ENCODE measurements at places on chromosomes 6 and 20.
A peak's percentile ranks its signal among the peaks of the same experiment; 100 is the strongest.

GRCh38 chr6:47061309-47062300 lies 19.5 kb upstream of the ADGRF1 start:
- no peak for DNase-seq

DNA sequence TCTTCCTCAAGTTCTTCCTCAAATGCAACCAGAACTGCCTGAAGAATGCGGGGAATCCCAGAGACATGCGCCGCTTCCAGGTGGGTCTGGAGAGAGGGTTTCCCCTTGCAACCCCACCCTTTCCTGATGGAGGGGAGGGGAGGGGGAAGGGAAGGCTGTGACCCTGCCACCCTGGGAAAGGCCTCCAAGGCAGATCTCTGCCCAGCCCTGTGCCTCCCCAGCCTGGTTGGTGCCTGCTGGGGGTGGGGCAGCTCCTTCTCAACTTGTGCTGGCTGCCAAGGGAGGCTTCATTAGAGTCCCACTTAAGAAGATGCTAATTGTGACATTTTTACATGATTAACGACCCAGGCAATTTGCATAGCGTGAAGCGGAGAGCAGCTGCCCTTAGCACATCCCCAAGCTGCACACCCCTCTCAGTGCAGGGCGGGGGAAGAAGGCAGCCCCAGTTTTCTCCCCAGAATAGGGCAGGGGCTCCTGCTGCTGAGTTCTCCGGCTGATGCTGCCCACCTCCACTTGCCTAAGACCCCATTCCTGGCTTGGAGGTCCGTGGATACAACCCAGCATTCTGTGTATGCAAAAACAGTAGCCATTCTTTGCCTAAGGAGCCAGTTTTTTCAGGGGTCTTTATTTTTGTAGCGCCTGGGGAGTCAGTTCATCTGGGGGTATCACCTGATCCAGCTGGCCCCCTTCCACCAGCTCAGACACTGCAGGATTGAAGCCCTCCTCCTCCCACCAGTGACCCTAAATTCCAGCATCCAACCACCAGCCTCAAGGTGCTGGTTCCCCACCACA lies 51.7 kb downstream of the CPXM1 start:
- DNase-seq: no peak

DNA sequence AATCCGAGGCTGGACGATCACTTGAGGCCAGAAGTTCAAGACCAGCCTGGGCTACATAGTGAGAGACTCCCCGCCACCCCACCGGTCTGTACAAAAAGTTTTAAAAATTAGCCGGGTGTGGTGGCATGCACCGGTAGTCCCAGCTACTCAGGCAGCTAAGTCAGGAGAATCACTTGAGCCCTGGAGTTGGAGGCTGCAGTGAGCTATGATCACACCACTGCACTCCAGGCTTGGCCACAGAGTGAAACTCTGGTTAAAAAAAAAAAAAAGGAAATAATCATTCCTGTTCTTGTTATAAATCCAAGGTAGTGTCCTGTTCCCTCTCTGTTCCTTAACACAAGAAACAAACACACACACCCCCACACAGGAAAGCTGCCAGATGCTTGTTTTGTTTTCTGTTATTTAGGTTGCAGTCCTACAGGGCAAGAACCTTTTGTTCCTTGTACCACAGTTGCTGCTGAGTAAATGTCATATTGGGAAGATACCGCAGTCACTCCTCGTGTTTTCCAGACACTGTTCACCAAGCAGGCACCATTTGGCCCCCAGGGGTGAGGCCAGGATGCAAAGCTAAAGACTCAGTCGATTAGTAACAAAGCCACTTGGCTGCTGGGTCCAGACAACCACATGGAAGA lies 28.9 kb downstream of the ASIP start:
- DNase-seq: peak; percentile 63

DNA sequence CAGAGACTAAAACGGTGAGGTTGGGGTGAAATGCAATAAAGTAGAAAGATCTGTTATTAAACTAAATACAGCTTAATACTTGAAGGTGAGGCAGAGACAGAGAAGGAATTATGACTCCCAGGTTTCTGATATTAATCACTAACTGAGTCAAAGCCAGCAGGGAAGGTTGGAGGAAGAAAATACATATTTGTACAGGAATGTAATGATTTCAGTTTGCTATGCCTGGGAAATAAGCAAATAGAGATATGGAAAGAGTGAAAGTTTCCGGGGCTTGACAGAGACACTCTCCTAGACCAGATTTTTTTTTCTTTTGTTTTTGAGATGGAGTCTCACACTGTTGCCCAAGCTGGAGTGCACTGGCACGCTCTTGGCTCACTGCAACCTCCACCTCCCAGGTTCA lies 76.8 kb downstream of the PTPRK start:
- no peak for DNase-seq

- no peak for DNase-seq
Measured at GRCh38 chr20:6707321-6707831, 60.1 kb upstream of the BMP2 start.

GRCh38 chr6:135266675-135267074 lies 85.6 kb downstream of the MYB start:
- no peak for DNase-seq

- peak; percentile 5 for DNase-seq
Measured at GRCh38 chr20:38806855-38807655, 1.6 kb downstream of the PPP1R16B start.

DNA sequence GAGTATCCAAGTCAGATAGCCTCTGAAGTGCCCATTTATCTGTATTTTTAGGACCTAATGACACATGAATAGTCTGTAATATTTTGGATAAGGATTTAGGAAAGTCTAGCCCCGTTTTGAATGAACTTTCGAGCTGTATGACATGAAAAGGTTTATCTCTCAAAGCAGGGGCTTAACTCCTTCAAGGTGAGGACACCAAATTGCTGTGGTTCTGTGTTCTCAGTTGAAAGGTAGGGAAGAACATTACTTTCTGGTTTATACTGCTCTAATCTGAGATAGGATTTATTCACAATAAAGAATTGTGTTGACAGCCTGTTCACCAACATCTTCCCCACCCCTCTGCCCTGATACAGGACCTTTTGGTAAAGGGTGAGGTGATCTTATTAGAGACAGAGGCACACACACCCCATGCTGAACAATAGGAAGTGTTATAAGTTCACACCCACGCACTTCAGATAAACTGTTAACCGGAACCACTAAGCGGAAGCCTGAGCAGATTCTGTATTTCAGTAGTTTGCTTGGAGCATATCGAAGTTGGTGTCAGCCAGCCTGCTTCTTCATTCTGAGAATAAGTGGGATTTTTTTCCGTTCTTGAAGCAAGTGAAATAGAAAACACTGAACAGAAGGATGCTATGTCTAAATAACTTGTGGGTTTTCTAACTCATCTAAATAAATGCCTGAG lies 223.3 kb downstream of the TMEM242 start:
- DNase-seq: no peak

DNA sequence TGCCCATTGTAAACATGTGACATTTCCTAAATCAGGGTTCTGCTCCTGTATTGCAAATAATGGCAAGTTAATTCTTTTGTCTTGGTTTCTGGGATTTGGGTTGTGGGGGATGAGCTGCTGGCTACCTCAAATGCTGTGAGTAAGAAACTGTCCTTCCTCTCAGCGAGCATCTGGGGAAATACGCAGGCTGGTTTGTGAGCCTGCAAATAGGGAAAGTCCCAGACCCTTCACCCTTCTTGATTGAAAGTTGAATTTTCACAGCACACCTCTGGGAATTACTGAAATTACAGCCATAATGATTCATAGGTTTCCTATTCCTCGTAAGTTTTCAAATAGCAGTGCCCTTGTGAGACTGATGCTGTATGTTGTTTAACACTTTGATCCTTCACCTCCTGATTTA lies 138.1 kb downstream of the TBXT start:
- DNase-seq: no peak

DNA sequence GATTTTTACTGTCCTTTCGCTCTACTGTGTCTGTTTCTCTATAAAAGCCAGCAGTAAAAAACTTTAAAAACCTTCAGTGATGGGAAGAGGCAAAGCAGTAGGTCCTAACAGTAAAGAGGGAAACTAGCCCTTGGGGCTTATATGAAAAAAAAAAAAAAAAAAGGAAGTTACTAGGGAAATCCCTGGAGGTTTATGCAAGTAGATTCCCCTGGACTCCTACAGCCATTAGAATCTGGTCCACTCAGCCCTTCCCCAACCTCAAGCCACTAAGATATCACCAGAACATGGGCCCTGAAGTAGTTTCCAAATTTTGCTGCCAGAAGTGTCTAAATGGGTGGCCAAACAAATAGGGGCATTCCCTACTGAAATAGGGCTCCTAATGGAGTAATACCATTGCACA lies 70.5 kb upstream of the HINT3 start:
- DNase-seq: no peak

- no peak for DNase-seq
Measured at GRCh38 chr20:7269452-7269851, 502.0 kb downstream of the BMP2 start.

GRCh38 chr6:143225929-143226328 lies 165.2 kb downstream of the AIG1 start:
- DNase-seq: no peak

DNA sequence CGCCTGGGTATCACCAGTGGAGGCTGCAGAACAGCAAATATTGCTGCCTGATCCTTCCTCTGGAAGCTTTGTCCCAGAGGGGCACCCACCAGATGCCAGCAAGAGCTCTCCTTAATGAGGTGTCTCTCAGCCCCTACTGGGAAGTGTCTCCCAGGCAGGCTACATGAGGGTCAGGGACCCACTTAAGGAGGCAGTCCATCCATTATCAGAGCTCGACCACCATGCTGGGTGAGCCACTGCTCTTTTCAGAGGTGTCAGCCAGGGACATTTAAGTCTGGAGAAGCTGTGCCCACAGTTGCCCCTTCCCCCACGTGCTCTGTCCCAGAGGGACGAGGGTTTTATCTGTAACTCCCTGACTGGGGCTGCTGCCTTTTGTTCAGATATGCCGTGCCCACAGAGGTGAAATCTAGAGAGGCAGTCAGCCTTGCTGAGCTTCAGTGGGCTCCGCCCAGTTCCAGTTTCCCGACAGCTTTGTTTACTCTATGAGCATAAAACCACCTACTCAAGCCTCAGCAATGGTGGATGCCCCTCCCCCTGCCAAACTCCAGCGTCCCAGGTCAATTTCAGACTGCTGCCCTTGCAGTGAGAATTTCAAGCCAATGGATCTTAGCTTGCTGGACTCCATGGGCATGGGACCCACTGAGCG lies 25.9 kb upstream of the AIG1 start:
- no peak for DNase-seq

GRCh38 chr6:41439524-41440418 lies 104.4 kb downstream of the NCR2 start:
- DNase-seq: no peak

DNA sequence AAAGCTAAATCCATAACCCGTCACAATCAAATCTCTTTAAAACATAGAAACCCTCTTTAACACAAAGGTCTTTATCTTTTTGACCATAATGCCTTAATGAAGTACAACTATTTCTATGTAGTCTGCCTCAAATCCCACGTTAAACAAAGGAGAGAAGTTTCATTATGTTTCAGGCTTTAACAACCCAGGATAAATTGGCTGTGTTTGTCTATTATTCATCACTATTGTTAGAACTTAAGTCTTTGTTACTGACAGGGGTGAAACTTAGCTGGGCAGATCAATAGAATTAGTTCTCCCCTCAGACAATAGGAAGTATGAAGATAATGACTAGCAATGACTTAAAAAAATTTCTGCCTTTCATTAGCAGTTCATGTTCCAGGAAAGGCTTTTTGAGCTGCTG lies 10.1 kb upstream of the METTL24 start:
- no peak for DNase-seq

- DNase-seq: peak; percentile 11
Measured at GRCh38 chr6:105452924-105453756, 50.3 kb upstream of the PREP start.

GRCh38 chr20:11520596-11520995 lies 397.1 kb upstream of the BTBD3 start:
- DNase-seq: peak; percentile 56

DNA sequence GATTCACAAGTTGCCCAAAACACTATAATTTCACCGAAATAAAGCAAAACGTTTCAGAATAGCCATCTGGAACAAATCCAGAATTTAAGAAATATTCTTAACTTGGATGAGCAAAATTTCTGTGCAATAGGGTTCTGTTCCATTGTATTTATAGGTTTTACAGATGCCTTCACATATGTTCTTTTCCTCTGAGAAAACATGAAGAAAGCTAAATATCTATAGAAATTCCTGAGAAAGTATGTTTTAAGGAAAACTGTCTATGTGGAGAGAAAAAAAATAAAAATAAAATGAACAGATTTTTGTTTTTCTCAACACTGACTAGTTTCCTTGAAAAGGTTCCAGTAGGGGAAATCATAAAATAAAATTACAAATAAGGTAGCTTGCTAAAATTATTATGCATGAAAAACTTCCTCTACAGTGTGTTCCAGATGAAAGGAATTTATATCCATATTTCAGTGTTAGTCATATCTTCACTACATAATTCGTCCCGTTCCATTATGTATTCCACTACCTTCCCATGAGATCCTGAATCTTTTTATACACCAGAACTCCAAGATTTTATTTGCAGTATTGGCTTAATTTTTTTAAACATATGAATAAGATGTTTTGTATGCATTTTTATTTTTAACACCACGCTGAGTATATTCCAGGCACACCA lies 42.4 kb upstream of the TMX4 start:
- no peak for DNase-seq

- DNase-seq: no peak
Measured at GRCh38 chr6:31336896-31337496, 20.0 kb downstream of the HLA-B start.

DNA sequence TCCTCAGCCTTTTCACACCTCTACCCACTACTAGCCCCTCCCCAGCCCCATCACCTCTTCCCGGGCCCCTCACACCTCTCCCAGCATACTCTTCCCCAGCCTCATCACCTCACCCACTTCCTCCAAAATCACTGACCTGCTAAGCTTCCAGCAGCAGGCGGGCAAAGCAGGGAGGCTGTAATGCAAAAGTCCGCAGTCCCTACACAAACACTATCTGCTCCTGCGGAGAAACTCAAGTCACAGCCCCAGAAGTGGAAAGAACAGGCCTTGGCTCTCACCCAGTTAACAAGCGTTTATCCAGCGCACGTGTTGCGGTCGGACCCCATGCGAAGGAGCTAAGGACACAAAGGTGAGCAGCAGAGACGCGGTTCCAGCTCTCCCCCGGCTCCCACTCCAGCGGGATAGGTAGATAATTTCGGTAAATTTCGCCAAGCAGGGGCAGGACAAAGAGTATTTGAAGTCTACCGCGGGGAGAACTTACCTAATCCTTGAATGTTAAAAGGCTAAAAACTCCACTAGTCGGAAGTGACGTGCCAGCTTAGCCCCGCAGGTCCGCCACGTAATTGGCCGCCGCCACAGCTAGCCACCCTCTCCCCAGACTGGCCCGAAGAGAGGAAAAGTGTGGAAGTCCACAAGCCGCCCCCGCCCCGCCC lies 728 bp upstream of the TRIM39 start:
- DNase-seq: no peak

All from astrocyte of the hippocampus (primary cell).